ENCODE measurements at places on chromosomes 3 and 15. TPM values are rescaled to one million over a fixed set of nuclear protein-coding genes. Genes with fewer than 3 reads are reported as not detected.

GRCh38 chr3:96734273-96735009 is 80.0 kb upstream of the EPHA6 start:
- H3K27me3 ChIP-seq, result no peaks in the 10 kb centered on the region
- no peaks in the 10 kb centered on the region for H3K36me3 ChIP-seq
- H3K4me3 ChIP-seq, result no peak overlapping the region
- H3K4me1 ChIP-seq, result no peaks in the 10 kb centered on the region
- no peak overlapping the region for H3K27ac ChIP-seq

DNA sequence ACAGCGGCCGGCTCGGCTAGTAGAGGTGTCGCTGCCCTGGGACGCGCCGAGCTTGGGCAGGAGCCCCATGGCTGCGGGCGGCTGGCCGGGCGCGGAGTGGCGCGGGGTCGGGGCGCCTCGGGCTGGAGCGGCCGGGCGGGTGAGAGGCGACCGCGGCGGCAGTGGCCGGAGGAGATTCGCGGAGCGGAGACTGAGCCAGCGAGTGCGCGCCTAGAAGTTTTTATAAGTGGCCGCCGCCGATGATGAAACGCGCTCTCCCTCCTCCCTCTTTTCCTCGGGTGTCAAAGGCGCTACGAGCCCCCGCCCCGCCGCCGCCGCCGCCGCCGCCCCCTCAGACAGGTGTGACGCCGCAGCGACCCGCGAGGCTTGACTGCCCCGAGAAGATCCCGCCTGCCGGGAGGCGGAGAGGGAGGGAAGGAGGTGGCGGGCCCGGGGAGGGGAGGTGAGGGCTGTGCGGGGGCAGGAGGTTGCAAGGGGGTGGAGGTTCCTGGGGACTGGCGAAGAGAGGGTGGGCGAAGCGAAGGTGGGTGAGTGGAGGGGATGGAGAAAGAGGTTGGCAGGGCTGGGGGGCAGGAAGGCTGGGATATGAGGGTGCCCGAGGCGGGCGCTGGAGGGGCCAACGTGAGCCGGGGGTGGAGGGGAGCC is at the start of gene SLCO2A1:
Gene SLCO2A1, minus strand, starts transcription at position 192 of the 645 bp plus-strand sequence. Its CDS starts 123 bp downstream, at position 69.
- H3K36me3 ChIP-seq, result no peaks in the 10 kb centered on the region
- peaks cover 42% of the 10 kb centered on the region for H3K27me3 ChIP-seq
- no peaks in the 10 kb centered on the region for H3K4me1 ChIP-seq
- DNase-seq, result peak; percentile 83

- no peak overlapping the region for H3K4me3 ChIP-seq
- no peak overlapping the region for H3K27ac ChIP-seq
- H3K36me3 ChIP-seq, result no peaks in the 10 kb centered on the region
- H3K4me1 ChIP-seq, result no peaks in the 10 kb centered on the region
Measured at GRCh38 chr3:186038360-186038759, 70.5 kb downstream of the ETV5 start.

GOLGA6L4 gene
- total RNA-seq, result 2.1 TPM

GRCh38 chr3:173397161-173398110 is at the start of gene NLGN1:
NLGN1 (plus strand) TSS chr3:173397744.
- H3K4me3 ChIP-seq, result peak within 1 kb of the TSS; percentile 49
- peaks cover 14% of the 10 kb centered on the region for H3K27me3 ChIP-seq
- H3K36me3 ChIP-seq, result no peaks in the 10 kb centered on the region
- H3K27ac ChIP-seq, result peak within 1 kb of the TSS; percentile 4
- DNase-seq, result peak; percentile 85
- peaks cover 16% of the 10 kb centered on the region for H3K4me1 ChIP-seq

GRCh38 chr15:94324117-94324826 is 92.9 kb downstream of the MCTP2 start:
- H3K27me3 ChIP-seq, result no peaks in the 10 kb centered on the region
- peaks cover 20% of the 10 kb centered on the region for H3K4me1 ChIP-seq
- no peaks in the 10 kb centered on the region for H3K36me3 ChIP-seq
- DNase-seq, result peak; percentile 80

GRCh38 chr15:31215490-31216214 is 111.0 kb upstream of the KLF13 start:
- DNase-seq, result peak; percentile 70
- H3K4me3 ChIP-seq, result peak overlapping the region; percentile 62
- H3K36me3 ChIP-seq, result no peaks in the 10 kb centered on the region
- no peaks in the 10 kb centered on the region for H3K27me3 ChIP-seq

DNA sequence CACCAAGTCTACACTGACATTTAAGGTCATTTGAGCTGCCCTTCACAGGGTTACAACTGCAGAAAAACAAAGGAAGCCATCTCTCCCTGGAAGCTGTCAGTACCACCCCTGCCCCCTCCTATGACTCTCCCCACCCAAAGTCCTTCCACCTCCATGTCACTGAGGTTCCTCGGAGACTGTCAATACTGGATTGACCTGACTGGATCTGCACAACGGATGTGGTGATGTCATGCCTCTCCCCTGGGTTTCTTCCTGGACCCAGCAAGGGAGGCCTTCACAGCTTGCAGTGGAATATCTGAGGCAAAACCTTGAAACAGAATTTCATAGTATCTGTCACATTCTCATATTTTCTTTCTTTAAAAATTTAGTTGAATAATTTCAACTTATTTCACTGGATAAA is 153.5 kb downstream of the CLSTN2 start:
- H3K36me3 ChIP-seq, result no peaks in the 10 kb centered on the region
- H3K27me3 ChIP-seq, result no peaks in the 10 kb centered on the region
- H3K4me1 ChIP-seq, result no peaks in the 10 kb centered on the region
- H3K4me3 ChIP-seq, result no peak overlapping the region

GRCh38 chr15:32991619-32992111 is 202.8 kb downstream of the FMN1 start:
- no peak overlapping the region for H3K4me3 ChIP-seq
- H3K27me3 ChIP-seq, result no peaks in the 10 kb centered on the region
- no peaks in the 10 kb centered on the region for H3K4me1 ChIP-seq
- DNase-seq, result no peak

DNA sequence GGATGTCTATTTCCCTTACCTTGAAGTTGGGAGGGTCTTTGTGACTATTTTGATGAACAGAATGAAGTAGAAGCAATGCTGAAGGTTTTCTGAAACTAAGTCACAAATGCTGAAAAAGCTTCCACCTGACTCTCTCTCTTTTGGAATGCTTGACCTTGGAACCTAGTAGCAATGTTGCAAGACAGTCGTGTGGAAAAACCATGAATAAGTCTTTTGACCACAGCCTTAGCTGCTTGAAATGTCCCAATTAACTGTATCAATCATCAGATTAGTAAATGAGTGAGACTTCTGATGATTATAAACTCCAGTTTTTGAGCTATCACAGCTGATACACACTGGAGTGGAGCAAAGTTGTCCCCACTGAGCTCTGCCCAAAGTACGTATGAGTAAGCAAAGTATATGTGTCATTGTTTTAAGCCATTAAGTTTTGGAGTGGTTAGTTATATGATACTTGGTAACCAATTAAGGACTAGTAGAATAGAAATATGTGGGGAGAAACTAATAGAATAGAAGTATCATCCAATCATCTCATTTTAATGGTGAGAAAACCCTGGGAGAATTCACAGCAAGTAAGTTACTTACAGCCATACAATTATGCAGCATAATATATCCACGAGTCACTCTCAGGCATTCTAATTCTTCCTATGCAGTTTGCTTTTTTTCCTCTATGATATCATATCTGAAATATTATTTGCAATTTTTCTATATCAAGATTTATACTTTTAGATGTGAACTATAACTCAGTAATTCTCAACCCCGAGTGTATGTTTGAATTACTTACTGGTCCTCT is 1010.6 kb downstream of the ROBO2 start:
- no peak overlapping the region for H3K27ac ChIP-seq
- no peaks in the 10 kb centered on the region for H3K27me3 ChIP-seq
- H3K4me3 ChIP-seq, result no peak overlapping the region
- no peaks in the 10 kb centered on the region for H3K36me3 ChIP-seq

DNA sequence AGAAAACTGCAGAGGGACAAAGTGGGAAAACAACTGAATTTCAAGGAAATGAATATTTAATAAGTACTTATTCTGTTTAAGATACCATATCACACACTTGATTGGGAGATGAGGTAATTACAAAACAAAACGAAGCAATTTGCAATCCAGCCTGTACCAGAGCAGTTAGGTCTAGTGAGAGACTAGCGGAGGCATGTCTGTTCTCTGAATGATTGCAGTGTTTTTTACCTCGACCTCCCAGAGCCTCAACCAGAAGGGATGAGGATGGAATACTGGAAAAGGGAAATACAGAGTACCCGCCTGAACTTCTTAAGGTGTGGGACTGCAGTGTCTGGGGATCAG is 59.5 kb downstream of the PIK3CB start:
- no peaks in the 10 kb centered on the region for H3K27me3 ChIP-seq
- H3K4me3 ChIP-seq, result no peak overlapping the region
- H3K27ac ChIP-seq, result peak overlapping the region; percentile 41
- no peaks in the 10 kb centered on the region for H3K36me3 ChIP-seq
- H3K4me1 ChIP-seq, result peaks cover 18% of the 10 kb centered on the region
- no peak for DNase-seq

DNA sequence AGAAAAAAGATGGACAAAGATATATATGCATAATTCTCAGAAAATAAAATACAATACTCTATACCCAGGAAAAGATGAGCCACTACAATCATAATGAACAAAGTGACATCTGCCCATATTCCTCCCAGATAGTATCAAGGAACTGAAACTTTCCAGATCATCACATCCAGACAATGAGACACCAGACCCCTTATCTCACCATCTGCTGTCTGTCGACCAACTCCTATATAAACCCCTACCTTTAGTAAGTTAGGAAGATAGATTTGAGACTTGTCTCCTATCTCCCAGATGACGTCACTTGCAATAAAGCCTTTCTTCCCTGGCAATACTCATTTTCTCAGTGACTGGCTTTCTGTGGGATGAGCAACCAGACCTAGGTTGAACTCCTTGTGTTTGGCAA is 1071.6 kb downstream of the PLOD2 start:
- no peaks in the 10 kb centered on the region for H3K4me1 ChIP-seq
- H3K27ac ChIP-seq, result no peak overlapping the region
- H3K27me3 ChIP-seq, result no peaks in the 10 kb centered on the region
- no peak overlapping the region for H3K4me3 ChIP-seq
- DNase-seq, result no peak

DNA sequence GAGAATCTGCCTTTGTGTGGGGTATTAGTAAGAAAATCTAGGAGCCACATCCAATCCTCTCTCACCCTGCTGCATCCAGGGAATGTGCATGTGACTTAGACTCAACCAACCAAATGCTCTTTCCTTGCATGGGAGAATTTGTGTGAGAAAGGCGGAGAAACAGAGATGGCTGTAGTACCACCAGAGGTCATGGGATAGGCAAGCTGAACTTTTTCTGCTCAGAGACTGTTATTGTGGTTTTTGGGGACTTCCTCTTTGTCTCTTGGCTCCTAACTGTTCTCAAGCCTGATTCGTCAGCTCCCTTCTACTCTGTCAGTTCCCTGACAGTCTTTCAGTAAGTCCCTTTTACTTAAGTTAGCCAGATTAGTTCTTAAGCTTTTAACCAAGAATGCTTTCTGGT is 2.6 kb upstream of the ZSCAN2 start:
- H3K36me3 ChIP-seq, result no peaks in the 10 kb centered on the region
- no peak for DNase-seq
- no peaks in the 10 kb centered on the region for H3K27me3 ChIP-seq

- H3K36me3 ChIP-seq, result no peaks in the 10 kb centered on the region
- H3K4me1 ChIP-seq, result peaks cover 6% of the 10 kb centered on the region
- H3K4me3 ChIP-seq, result no peak overlapping the region
- no peaks in the 10 kb centered on the region for H3K27me3 ChIP-seq
- DNase-seq, result no peak
Measured at GRCh38 chr3:43399034-43399433, 112.7 kb downstream of the SNRK start.
